Colonic mucosa (tissue), 4 donors: ENCODE measurements at places on chromosomes 2 and 18. TPM values are rescaled to one million over a fixed set of nuclear protein-coding genes. Genes with fewer than 3 reads are reported as not detected.
A peak's percentile ranks its signal among the peaks of the same experiment; 100 is the strongest.

- no peak for DNase-seq
Observed at GRCh38 chr2:240821429-240821778, 1.4 kb upstream of the KIF1A start.

DNA sequence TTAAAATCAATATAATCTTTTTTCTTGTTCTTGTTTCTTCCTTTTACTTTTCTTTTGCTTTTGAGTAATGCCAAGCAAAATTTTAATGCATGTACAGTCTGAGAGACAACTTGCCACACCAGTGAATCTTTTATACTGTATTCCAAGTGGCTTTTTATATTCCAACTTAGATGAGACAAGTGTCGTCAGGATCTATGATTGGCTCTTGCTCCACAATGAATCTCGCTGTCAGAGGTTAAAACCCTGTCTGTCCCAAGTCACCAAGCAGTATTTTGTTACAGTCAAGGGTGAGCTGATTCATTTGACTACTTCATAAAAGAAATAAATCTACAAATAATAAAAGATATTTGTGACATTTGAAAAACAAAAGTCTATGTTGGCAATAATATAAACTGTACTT is at the start of gene MSTN:
TSS of gene MSTN (minus strand) at position 129 of the 400 bp plus-strand sequence. CDS start 133 bp downstream, outside the sequence.
- DNase-seq, result no peak

GRCh38 chr2:197515315-197515738 is 539 bp upstream of the MOB4 start:
- DNase-seq, result peak; percentile 42

DNA sequence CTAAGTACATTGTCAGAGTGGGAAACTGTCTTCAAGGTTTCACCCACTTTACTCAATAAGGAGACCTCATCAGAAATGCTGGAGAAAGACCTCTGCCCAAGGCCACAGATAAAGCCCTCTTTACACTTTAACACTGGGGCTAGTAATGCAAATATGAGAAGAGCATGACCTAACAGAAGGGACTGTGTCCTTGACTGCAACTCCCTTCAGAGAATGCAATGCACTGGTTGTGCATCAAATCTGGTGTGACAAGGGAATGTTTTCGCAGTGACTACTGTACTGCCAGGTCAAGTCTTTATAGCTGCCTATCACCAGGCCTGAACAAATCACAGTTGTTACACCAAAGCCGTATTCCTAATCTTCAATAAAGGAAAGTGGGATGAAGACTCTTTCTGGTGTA is 28.6 kb downstream of the CDH19 start:
- no peak for DNase-seq

DNA sequence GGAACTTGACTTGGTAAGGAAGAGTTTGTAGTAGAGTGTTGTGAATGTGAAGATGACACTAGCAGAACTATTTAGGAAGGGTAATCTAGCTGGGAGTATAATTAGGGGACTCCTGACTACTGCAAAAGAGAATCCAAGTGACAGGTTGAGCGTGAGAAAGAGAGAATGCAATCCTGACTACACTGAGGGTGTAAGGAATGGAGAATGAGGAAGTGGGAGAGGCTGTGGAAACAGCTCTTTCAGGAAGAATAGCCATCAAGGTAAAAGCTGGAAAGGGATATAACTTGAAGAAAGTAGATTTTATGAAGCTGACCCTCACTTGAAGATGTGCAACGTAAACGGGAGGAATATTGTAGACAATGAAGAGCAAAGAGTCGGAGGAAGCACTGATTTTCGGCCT is 41.1 kb upstream of the TTN start:
- DNase-seq, result no peak

DNA sequence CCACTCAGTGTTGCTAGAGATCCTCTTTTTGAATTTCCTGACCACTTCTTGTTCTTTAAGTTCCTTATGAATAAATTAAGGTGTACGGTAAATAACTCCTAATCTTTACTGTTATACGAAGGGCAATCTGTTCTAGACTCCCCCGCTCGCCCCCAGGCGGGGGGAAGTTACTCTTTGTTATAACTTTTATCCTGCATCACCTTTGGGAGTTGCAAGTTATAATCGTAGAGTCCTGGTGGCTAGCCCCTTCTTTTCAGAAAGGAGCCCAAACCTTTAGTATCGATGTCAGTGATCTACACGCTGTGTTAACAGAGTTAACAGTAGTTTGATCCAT is 652 bp downstream of the GCA start:
- no peak for DNase-seq

DNA sequence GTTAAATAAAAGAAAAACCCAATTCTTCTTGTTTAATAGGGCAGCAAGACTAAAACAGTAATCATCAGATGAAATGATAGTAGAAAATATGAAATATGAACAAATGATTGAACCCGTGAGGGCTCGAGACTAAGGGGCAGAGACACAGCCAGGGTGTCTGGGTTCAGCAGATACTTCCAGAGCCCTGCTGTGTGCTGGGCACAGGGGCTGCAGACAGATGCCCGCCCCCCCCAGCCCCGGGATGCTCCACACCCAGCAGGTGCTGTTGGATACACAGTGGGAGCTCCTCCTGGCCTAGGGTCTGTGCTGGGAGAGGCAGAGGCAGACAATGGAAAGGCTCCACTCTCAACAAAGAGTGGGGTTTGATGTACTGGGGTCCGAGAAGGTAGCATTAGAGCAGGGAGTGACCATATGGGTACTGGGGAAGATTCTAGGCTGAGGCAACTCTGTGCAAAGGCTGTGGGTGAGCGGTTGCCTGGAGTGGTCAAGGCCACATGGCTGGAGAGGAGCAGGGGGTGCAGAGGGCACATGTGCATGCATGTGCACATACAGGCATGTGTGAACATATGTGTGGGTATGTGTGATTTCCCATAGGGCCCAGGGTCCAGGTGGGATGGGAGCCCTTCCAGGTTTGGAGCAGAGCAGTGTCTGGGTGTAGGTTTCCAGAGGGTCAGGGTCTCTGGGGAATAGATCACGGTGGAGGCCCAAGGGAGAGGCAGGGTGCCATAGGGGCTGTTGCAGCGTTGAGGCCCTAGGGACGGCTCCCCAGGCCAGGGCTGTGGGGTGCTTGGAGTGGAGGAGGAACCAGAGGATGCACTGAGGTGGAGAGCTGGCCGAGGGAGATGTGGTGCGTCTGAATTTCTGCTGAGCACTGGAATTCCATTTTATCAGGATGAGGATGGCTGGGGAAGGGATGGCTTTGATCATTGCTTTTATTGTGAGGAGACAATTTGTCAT is 36.7 kb downstream of the LDLRAD4 start:
- no peak for DNase-seq

DNA sequence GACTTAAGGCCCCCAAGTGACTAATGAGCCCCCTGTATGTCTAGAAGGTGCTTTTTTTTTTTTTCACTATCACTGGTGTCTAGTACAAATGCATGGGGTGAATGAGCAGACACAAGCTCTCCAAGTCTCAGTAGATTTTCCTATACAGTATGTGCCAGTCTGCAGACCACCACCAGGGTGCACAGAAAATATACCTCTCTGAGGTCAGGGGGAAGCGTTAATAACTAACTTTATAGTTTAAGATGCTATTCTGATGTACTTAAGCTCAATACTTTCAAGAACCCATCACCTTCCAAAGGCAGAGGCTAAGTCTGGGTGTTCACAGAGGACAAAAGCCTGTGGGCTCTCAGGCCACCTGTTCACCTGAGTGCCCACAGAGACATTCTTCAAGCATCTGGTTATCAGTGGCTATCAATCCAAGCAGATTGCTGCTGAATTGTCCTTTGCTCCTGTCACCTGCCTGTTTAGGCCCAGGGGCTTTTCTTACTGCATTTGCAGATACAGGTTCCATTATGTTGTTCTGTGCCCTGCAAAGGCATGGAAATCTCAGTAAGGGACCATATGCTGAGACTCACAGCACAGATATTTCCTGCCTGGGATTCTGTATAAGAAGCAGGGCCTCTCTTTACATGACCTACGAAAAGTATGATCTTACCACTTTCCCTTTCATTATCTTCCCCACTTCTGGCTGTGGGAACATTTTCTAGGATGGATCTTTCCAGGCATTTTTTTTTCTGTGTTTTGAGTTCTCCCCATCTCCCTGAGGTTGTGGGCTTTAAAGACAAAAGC is 534.6 kb downstream of the TNS1 start:
- DNase-seq, result no peak

- no peak for DNase-seq
Observed at GRCh38 chr2:20512061-20512605, 65.3 kb downstream of the RHOB start.

- DNase-seq, result no peak
Observed at GRCh38 chr2:138676619-138677021, 103.6 kb downstream of the NXPH2 start.

DNA sequence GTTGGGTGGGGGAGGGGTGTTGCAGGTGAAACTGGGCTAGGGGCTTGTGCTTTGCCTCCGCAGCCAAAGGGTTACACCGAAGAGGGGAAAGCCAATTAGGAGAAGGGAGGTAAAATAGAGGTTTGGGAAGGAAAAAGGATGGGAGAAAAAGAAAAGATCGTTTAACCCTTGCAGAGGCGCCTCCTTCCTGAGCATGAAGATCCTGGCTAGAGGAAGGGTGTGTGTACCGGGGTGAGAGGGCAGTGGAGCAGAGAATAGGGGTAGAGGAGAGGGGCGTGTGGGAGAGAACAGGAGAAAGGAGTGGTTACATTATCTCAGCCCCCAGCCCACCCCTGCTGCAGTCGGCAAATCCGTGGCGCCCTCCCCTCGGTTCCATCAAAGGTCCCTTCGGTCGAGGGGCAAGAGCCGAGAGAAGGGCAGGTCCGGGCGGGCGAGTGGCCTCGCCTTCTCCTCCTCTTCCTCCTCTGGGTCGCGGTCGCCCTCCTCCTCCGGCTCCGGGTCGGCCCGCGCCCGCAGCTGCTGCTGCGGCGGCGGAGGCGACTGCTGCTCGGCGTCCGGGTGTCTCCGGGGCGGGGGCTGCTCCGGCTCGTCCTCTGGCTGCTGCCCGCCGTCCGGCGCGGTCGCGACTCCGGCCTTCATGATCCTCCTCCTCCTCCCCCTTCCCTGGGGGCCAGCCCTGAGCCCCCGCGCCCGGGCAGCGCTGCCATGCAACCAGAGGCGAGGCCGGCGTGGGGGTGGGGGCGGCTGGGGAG is 1.1 kb downstream of the MARCHF4 start:
- no peak for DNase-seq

- DNase-seq, result no peak
Observed at GRCh38 chr18:58316396-58317342, 272.6 kb downstream of the NEDD4L start.

- DNase-seq, result no peak
Observed at GRCh38 chr2:241635756-241636155, 1.2 kb downstream of the THAP4 start.

DNA sequence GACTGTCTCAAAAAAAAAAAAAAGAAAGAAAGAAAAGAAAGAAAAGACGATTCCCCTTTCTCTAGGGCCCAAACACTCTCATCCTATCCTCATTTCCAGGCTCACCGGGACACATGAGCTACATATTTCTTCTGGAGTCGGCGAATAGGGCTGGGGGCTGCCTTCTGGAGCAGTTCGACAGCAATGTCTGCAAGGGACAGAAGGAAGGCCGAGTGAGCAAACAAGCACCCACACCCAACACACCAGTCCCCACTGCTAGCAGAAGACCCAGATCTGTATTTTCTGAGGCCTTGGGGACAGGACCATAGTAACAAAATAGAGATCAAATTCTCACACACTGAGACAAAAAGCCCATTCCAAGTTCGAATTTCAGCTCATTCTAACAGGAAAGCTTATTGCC is 1.2 kb downstream of the CNPPD1 start:
- no peak for DNase-seq

GRCh38 chr2:62283147-62283546 is 87.2 kb downstream of the B3GNT2 start:
- DNase-seq, result no peak

- peak; percentile 31 for DNase-seq
Observed at GRCh38 chr2:200219309-200220113, 87.0 kb upstream of the SPATS2L start.

DNA sequence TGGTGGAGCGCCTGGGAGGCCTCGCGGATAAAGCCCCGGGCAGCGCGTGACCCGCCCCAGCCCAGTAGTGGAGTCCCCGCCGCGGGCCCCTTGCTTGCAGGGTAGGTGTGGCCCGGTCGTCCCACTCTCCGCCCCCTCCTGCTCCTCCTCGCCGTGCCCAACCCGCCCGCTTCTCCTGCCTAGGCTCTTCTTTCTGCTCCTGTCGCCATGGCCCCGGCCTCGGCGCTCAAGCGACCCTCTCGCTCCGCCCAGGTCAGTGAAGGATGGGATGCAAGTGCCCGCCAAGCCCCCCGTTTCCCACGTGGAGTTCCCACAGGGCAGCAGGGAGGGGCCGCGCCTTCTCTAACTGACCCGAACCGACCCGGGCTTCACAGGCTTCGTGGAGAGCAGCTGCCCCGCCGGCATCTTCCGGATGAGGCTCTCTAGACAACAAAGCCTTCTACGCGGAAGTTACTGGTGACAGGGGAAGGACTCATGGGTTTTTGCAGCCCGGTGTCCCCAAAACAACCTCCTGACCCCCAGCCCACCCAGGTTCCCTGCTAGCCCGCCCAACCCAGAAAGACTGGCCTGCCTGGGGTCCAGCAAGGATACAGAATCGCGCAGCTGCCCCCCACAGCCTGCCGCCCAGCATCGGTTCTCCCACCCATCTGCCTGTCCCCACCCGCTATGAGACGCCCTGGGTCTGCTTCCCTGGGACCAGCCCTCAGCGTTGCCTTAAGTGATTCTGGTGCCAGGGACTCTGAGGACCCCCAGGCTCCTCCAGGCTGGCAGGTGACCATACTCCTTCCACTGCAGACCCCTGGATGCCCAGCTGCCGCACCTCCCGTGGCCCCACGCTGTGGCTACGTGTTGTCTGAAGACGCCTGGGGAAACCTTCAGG is 32.8 kb downstream of the TTC32 start:
- DNase-seq, result peak; percentile 62

DNA sequence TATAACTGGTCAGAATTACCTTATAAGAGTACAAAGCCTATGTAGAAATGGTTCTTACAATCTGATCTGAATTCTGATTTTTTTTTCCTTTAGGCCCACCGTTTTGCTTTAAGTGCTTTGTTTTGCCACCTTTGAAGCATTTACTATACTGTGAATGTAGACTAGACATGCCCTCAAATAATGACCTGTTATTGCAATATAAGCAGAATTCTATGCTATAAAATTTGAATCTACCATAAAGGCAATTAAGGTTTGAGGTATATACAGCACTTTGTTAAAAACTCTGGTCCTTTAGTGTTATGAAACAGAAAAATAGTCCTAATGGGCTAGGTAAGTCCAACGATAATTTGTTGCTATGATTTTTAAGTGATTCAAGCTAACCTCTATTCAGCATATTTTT is 86.6 kb upstream of the NOSTRIN start:
- no peak for DNase-seq

- DNase-seq, result no peak
Observed at GRCh38 chr2:62370321-62371250, 135.4 kb downstream of the TMEM17 start.

Gene VSNL1
- total RNA-seq, result 7.4 TPM

Gene NTSR2
- total RNA-seq, result not detected

Gene ANXA4
- 258 TPM for total RNA-seq

Gene CNGA3
- total RNA-seq, result 0.35 TPM

Gene CDH20
- total RNA-seq, result not detected

Gene HOXD4
- total RNA-seq, result 1.6 TPM

Gene ZBTB7C
- total RNA-seq, result 36.4 TPM

Gene VAMP8
- total RNA-seq, result 222 TPM

Gene GPAT2
- total RNA-seq, result 2.4 TPM

Gene CCDC74A
- 2.0 TPM for total RNA-seq

Gene ALPG
- total RNA-seq, result 1.7 TPM
